Activated CD4-positive, alpha-beta T cell treated with anti-CD3 and anti-CD28 coated beads, Interleukin-2, amount 50 U/mL, for 1 hour (primary cell): ENCODE measurements at places on chromosomes 12 and 14.

DNA sequence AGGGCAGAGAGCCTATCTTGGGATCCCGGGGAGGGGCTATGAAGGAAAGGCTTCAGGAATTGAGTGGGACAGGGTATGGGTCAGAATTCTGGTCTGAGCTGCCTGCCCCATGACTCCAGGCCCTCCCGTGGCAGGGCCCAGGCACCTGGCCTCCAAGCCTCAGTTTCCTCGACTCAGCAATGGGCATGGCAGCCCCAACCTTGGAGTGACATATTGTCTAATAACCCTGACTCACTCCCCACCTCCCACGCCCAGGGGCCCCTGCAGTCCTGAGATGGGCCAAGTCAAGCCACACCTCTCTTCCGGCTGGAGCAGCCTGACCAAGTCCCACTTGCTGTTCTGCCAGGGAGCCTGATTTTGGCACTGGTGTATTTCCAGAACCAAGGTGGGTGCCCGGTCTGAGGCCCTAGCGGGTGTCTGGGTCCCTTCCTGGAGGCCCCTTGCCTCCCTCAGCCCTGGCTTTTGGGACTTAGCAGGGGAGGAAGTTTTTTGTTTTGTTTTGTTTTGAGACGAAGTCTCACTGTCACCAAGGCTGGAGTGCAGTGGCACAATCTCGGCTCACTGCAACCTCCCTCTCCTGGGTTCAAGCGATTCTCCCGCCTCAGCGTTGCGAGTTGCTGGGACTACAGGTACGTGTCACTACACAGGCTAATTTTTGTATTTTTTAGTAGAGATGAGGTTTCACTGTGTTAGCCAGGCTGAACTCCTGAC, 40.3 kb upstream of the RCOR1 start:
- no peak for DNase-seq

DNA sequence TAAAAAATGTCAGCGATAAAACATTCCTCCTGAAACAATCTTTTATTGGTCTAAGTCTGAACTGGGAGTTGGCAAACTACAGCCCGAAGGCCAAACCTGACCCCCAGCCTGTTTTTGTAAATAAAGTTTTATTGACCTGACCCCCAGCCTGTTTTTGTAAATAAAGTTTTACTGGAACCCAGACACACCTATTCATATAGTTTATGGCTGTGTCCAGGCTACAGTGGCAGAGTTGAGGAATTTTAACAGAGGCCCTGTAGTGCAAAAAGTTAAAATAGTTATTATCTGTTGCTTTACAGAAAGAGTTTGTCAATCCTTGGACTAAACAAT, 12.1 kb upstream of the SCARB1 start:
- DNase-seq: no peak

GRCh38 chr12:47717443-47718193, 7.7 kb downstream of the ENDOU start:
- peak; percentile 52 for DNase-seq

- DNase-seq: no peak
These were observed at the start of the genes FOXA1 and TTC6 for GRCh38 chr14:37594971-37595808. Gene FOXA1 (minus strand): TSS chr14:37595249. CDS start chr14:37594972, 277 bp downstream. Gene TTC6 (plus strand): TSS chr14:37595629. CDS start chr14:37622065, 26,436 bp downstream.

DNA sequence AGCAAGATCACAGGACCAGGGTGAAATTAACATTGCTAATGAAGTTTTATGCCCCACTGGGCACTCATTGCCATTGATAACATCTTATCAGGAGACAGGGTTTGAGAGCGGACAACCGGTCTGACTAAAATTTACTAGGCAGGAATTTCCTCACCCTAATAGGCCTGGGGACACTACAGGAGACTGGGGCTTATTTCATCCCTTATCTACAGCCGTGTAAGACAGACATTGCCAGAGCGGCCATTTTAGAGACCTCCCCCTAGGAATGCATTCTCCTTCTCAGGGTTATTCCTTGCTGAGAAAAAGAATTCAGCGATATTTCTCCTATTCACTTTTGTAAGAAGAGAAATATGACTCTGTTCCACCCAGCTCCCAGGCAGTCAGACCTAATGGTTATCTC, 8.3 kb downstream of the OR4K17 start:
- DNase-seq: no peak

DNA sequence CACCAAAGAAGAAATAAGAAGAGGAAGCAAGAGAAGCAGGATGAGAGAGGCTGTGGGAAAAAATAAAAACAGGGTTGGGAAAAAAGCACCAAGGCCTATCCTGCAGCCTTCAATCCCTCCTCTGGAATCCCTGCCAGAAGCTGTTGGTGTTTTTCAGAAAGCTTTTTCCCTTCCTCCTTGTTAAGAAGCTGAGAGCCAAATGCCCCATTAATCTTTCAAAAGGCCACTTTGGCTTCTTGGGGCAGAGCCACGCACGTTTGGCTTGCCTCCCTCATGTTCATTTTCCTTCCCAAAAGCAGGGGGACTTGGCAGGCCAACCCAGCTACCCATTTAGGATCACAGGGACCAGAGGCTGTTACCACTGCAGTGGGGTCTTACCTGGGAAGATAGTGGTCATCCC, 365.3 kb downstream of the NUAK1 start:
- no peak for DNase-seq

DNA sequence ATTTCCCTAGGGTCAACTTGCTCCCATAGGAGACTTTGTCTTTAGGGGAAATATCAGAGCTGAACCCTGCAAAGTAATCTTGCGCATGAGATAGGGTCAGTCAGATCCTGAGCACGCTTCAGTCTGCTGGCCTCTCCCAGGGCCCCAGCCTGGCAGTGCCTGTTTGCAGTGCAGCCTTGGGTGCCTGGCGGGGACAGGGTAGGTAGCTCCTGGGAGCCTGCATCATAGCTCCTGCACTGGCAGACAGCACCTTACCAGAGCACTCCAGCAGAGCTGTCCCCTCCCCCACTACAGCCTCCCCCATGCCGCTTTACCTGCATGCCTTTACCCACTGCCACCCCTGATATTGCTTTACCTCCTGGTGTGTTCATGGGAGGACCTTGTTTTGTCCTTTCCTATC, 237.3 kb downstream of the CCDC59 start:
- no peak for DNase-seq

GRCh38 chr14:83923842-83924241, 1606.1 kb upstream of the FLRT2 start:
- DNase-seq: no peak

- no peak for DNase-seq
These were observed 296.1 kb downstream of the RERGL start for GRCh38 chr12:17793854-17794253.

- DNase-seq: no peak
These were observed at the start of gene KRT72 for GRCh38 chr12:52600941-52601481. Gene KRT72 (minus strand): TSS chr12:52601463. CDS start chr12:52601452, 11 bp downstream.

DNA sequence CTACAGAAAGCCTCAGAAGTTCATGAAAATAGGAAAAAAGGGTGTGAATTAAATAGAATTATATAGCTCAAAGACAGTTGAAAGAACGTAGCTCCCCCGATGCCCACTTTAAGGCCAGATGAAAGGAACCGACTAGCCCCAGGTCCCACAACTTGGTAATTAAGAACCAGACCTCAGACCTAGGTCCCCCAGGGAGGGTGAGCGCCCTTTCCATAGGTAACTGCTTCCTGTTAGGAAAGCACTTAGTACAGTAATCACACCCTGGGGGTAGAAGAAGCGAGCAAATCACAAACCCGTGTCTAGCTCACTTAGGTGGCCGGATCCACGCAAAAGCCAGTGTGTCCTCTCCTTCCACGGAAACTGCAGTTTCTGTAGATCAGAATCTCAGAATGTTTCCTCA, 77.1 kb downstream of the PLXNC1 start:
- no peak for DNase-seq

DNA sequence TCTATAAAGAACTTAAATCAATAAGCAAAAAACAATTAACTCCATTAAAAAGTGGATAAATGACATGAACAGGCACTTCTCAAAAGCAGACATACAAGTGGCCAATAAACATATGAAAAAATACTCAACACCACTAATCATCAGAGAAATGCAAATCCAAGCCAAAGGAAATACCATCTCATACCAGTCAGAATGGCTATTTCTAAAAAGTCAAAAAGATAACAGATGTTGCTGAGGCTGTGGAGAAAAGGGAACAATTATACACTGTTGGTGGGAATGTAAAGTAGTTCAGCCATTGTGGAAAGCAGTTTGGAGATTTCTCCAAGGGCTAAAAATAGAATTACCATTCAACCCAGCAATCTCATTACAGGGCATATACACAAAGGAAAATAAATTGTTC, 234.5 kb upstream of the PLXNC1 start:
- DNase-seq: no peak

DNA sequence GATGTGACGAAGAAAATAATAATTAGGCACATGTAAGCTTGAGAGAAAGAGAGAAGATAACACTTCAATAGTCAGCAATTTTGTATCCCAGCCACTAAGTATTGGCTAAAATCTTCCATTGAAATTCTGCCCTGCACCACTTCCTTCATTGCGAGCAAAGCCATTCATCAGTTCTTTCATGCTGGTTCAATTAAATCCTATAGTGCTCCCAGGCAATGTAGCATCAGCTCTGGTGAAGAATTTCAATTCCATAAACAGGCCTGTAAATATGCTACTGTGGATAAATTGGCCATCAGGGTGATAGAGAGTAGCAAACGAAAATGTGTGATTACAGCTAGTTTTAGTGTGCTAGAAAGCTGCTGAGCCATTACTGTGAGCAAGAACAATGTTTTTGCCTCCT, 24.7 kb downstream of the RPL10L start:
- no peak for DNase-seq

- DNase-seq: no peak
These were observed 66.4 kb downstream of the ATXN2 start for GRCh38 chr12:111532751-111533150.

DNA sequence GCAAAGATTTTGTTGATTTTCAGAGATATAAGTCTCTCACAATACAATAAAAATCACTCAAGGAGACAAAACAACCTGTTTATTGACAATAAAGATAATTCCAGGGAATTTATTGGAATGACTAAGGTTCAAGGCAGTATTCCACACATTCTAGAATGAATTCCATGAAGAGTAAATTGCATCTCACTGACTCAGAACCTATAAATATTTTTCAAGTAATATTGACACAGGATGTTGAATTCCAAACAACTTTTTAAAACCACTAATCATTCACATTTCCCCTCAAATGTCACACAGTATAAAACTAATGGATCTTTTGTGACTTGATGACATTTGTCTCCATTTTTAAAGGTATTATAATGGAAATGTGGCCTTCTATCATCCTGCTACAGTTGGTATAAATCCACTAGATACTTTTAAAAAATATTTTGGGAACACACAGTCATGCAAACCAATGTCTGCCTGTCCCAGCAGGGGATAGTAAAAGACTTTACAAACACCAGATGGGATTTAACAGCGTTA, 42.1 kb upstream of the LGR5 start:
- no peak for DNase-seq

GRCh38 chr12:105922670-105923102, 216.1 kb downstream of the NUAK1 start:
- no peak for DNase-seq

GRCh38 chr14:55245657-55246268, 25.5 kb upstream of the FBXO34 start:
- peak; percentile 8 for DNase-seq

DNA sequence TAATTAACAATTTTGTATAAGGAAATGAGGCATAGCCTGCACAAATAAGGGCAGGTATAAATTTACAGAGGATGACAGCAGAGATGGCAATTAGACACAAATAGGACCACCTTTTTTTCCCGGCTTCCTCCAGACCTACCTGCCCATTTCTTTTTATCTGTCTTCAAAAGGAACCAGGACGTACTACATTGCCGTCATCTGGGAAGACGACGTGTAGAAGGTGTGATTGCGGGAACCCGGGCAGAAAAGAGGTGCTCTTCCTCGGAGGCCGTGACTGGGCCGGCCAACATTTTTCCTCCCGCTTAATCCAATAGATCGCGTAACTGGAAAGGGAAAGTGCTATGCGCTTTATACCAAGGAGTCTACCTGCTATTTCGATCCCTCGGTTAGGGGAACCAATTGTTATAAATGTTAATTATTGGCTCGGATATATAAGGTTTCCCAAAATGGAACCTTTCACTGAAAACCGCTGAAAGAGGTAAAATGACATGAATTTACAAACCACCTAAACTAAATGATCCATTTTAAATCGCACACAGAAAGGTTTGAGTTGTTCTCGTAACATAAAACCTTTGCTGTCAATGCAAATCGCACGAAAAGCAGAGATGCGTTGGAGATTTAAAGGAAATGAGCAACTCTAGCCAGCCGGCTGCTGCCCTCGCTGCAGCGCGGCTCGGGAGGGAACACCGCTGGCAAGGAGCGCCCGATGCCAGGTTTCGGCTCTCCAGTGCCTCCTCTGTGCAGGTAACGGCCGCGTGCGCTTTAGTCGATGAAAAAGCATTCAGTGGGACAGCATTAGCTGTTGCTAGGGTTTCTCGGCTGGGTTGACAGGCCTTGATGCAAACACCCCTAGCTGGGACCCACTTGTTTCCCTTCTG, 2.8 kb upstream of the SIX1 start:
- DNase-seq: no peak

- DNase-seq: no peak
These were observed 193.0 kb upstream of the PWP1 start for GRCh38 chr12:107492393-107493134.

GRCh38 chr12:52230364-52231281, 2.4 kb upstream of the KRT7 start:
- no peak for DNase-seq

GRCh38 chr12:23954332-23954731, 4.9 kb upstream of the SOX5 start:
- no peak for DNase-seq

- no peak for DNase-seq
These were observed 311.1 kb downstream of the SLC6A15 start for GRCh38 chr12:84601483-84601882.

DNA sequence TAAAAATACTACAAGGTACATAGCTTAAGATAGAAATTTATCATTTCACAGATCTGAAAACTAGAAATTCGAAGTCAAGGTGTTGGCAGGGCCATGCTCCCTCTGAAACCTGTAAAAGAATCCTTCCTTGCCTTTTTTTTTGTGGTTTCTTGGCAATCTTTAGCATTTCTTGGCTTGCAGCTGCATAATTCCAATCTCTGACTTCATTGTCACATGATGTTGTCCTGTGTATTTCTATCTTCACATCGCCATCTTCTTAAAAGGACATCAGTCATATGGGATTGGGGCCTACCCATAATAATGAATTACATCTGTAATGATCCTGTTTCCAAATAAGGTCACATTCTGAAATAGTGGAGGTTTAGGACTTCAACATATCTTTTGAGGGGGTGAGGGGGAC, 250.4 kb downstream of the TMTC2 start:
- DNase-seq: no peak

GRCh38 chr12:79927772-79928474, 7.0 kb downstream of the PPP1R12A start:
- DNase-seq: peak; percentile 31

GRCh38 chr14:103905842-103906456, 22.3 kb upstream of the TDRD9 start:
- DNase-seq: peak; percentile 35

DNA sequence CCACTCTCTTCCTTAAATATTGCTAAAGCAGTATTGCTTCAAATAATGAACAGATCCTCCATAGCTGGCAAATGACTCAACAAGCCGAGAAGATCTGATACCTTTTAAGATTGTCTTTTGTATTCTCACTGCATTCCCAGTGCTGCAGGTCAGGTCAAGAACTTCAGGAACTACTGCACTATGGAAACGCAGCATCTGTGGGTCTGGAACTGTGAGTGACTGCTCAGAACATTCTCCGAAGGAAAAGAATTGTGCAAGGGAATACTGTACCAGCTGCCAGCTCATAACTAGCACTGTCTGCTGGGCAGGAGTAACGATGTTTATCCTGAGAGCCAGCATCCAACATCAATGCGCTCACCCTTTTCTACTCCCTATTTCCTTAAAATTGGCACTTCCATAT, 348.0 kb upstream of the SOX5 start:
- DNase-seq: no peak

GRCh38 chr12:45338272-45338671, 122.4 kb downstream of the ANO6 start:
- DNase-seq: no peak

- DNase-seq: no peak
These were observed 244.4 kb downstream of the ZFP36L1 start for GRCh38 chr14:68548194-68549076.
